HFFc6 (cell line): ENCODE measurements at places on chromosomes 5 and 9. TPM values are rescaled to one million over a fixed set of nuclear protein-coding genes. Genes with fewer than 3 reads are reported as not detected.

The SLC36A2 gene
- total RNA-seq: not detected in 3 replicates

The IL3 gene
- total RNA-seq: not detected in 3 replicates

The NR6A1 gene
- 0.12 to 0.13 TPM (median 0.13 TPM) in 3 replicates for total RNA-seq

The PRRX2 gene
- total RNA-seq: 34.0 to 109 TPM (median 36.2 TPM) in 3 replicates

The MLANA gene
- not detected in 3 replicates for total RNA-seq

The CLIC3 gene
- total RNA-seq: 3.7 to 14.6 TPM (median 9.7 TPM) in 3 replicates

The HTR4 gene
- not detected in 3 replicates for total RNA-seq

The ANGPTL2 gene
- total RNA-seq: 16.0 and 19.0 TPM in 2 replicates

The CNOT8 gene
- 29.5 to 34.1 TPM (median 34.0 TPM) in 3 replicates for total RNA-seq

The ADAMTS6 gene
- total RNA-seq: 26.1 to 27.4 TPM (median 27.2 TPM) in 3 replicates

The ANKRD55 gene
- total RNA-seq: not detected in 3 replicates

The ANKRD20A1 gene
- not detected in 2 replicates for total RNA-seq

The LEAP2 gene
- total RNA-seq: 0.15 to 0.43 TPM (median 0.15 TPM) in 3 replicates

The SPATA31D4 gene
- total RNA-seq: not detected in 3 replicates

The FOXD4L5 gene
- total RNA-seq: 0.09 TPM in 1 of 2 replicates, not detected in the other

The S1PR3 gene
- total RNA-seq: 15.1 to 27.0 TPM (median 15.2 TPM) in 3 replicates

The HRH2 gene
- total RNA-seq: not detected in 3 replicates

The PCDHA4 gene
- 0.05 TPM in 1 of 3 replicates, not detected in the others for total RNA-seq

The PCDHA1 gene
- 0.14 to 0.35 TPM in 2 of 3 replicates, not detected in the other for total RNA-seq

The GOLGA1 gene
- total RNA-seq: 20.3 to 20.8 TPM (median 20.6 TPM) in 3 replicates

The NRARP gene
- 0.23 to 0.40 TPM (median 0.33 TPM) in 3 replicates for total RNA-seq

The PDE6A gene
- not detected in 3 replicates for total RNA-seq

The CFAP90 gene
- not detected in 3 replicates for total RNA-seq

The FGF1 gene
- 32.5 to 39.5 TPM (median 38.5 TPM) in 3 replicates for total RNA-seq

The CXCL14 gene
- not detected in 3 replicates for total RNA-seq

The TMEM174 gene
- total RNA-seq: not detected in 3 replicates

The PCA3 gene
- not detected in 3 replicates for total RNA-seq

The GABBR2 gene
- 3.6 to 9.7 TPM (median 9.3 TPM) in 3 replicates for total RNA-seq

The CRAT gene
- 35.5 to 45.2 TPM (median 39.0 TPM) in 3 replicates for total RNA-seq

The SLC45A2 gene
- not detected in 2 replicates for total RNA-seq

The RHOBTB3 gene
- 110 to 162 TPM (median 110 TPM) in 3 replicates for total RNA-seq

The GABRA1 gene
- total RNA-seq: not detected in 3 replicates

The SPINK7 gene
- total RNA-seq: not detected in 3 replicates

The IL4 gene
- not detected in 3 replicates for total RNA-seq

The DNAJC18 gene
- 14.3 to 16.6 TPM (median 15.8 TPM) in 3 replicates for total RNA-seq

The ACTBL2 gene
- total RNA-seq: not detected in 3 replicates

The PCDHGA6 gene
- 2.1 to 2.7 TPM (median 2.2 TPM) in 3 replicates for total RNA-seq

The PKD2L2 gene
- total RNA-seq: not detected in 2 replicates

The PDE8B gene
- total RNA-seq: 0.14 TPM in 1 of 3 replicates, not detected in the others

The IL5 gene
- not detected in 2 replicates for total RNA-seq

The KLF9 gene
- total RNA-seq: 8.3 to 14.7 TPM (median 12.8 TPM) in 3 replicates
